ENCODE measurements at places on chromosomes 5 and 9. TPM values are rescaled to one million over a fixed set of nuclear protein-coding genes. Genes with fewer than 3 reads are reported as not detected.

Gene CNTFR
- polyA plus RNA-seq, result 109 TPM

Gene RANBP3L
- 10.9 TPM for polyA plus RNA-seq

Gene CDH9
- polyA plus RNA-seq, result 6.2 TPM

Gene CER1
- polyA plus RNA-seq, result 0.78 TPM

Gene FCN2
- polyA plus RNA-seq, result not detected

Data from spinal cord (tissue), 10 donors.